ENCODE measurements at places on chromosomes 6 and 20.

DNA sequence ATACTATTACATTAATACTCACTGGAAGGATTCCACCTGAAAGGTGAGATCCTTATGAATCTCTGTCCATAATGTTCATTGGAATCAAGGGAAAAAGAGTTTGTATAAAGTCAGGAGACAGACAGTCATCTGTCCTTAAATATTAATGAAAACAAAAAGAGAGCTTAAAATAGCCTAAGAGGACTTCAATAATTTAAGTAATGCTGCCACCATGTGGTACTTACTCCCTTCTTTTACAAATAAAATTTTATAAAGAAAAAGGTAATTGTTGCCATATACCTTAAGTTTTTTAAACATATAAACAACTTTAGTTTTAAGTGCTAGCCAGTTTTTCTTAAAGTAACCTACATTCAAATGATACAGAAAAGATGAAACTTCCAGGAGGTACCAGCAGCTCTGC, 5.1 kb downstream of the BLOC1S5 start:
- DNase-seq: no peak

GRCh38 chr6:34688956-34689355, 7.6 kb downstream of the ILRUN start:
- DNase-seq: no peak

GRCh38 chr6:53862662-53863462, 68.1 kb downstream of the LRRC1 start:
- no peak for DNase-seq

GRCh38 chr20:44151621-44152416, 35.2 kb downstream of the JPH2 start:
- no peak for DNase-seq

GRCh38 chr20:2559651-2560050, 23.3 kb downstream of the TMC2 start:
- DNase-seq: peak; percentile 51

DNA sequence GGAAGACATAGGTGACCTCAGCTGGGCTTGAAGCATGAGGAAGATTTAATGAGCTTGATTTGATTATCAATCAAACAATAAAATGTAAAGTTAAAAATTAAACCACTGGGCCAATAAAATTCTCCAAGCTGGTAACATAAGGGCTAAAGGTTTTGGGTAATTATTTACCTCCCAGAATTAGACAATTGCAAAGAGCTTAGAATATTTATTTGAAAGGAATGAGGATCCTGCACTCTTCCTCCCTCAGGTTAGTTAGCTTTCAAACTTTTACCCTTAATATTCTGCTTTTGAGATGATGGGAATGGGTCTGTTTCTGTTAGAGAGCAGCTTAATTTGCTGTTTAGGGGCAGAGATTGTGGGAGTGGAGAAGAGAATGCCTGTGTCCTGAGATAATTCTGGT, at the start of gene SLC17A4:
Gene SLC17A4 (plus strand): TSS at position 208 of the 400 bp plus-strand sequence. CDS start 7,221 bp downstream, outside the sequence.
- DNase-seq: no peak

DNA sequence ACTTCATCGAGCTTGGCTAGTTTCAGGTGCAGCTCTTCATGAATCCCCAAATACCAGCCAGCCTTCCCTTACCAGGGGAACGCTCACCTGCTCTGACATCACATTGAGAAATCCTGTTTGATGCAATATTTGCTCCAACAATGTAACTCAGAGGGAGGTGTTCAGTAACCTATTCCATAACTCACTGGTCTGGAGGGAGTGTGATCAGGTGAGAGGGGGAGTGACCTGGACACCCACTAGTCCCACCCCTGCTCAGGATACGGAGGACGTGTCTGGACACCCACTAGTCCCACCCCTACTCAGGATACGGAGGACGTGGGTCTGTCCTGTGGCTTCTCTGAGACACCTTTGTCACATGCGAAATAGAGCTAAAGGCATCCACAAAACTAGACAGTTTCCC, 70.3 kb downstream of the HUS1B start:
- DNase-seq: no peak

DNA sequence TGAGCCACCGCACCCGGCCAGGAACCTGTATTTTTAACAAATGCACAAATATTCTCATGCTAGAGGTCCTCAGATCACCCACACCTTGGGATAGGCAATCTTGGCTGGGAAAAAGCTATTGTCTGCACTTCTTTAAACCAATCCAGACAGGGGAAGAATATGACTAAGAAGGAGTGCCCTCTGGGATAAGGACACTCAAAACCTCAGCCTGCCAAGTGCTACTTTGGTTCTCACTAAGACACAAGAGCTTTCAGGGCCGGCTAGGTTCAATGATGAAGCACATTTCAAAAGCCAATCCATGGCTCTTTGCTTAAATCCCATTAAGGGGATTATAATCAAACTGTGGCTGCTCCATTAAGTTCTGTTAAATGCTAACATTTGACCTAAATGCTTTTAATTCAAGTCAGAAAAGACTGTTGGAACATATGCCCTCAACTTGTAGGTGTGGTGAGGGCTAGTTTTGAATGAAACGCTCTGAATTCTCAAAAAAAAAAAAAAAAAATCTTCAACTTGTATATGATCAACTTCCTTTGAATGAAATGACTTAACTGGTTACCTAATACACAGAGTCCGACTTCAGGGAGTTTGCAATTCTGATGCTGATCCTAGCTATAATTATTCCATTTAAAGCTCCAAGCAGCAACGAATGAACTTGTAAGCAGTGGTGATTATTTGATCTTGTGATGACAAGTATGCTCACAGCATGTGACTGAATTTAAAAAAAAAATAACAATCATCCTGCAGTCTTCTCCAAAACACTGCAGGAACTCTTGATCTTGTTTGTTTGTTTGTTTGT, 56.6 kb downstream of the SLC23A2 start:
- no peak for DNase-seq

GRCh38 chr6:135183002-135183531, 2.0 kb downstream of the MYB start:
- no peak for DNase-seq

All from NCI-H1092 (cell line).